Effector CD8-positive, alpha-beta T cell (primary cell): ENCODE measurements at places on chromosomes 6 and 20.

DNA sequence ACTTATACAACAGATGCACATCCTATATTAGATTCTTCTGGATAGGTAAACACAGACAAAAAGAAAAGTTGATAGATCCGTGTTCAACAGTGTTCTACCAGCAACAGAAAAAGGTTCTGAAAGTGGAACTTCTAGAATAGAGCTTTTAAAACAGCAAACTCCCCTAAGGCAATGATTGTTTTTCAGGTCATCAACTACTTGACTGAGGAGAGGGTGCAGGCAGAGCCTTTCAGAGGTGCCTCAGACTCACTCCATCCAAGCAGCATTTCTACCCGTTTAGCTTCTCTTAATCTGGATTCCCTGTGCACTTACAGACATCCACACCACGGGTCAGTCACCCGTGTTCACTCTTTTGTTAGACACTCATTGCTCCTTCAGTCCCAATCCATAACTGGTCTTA lies 28.9 kb downstream of the FYN start:
- no peak for DNase-seq

DNA sequence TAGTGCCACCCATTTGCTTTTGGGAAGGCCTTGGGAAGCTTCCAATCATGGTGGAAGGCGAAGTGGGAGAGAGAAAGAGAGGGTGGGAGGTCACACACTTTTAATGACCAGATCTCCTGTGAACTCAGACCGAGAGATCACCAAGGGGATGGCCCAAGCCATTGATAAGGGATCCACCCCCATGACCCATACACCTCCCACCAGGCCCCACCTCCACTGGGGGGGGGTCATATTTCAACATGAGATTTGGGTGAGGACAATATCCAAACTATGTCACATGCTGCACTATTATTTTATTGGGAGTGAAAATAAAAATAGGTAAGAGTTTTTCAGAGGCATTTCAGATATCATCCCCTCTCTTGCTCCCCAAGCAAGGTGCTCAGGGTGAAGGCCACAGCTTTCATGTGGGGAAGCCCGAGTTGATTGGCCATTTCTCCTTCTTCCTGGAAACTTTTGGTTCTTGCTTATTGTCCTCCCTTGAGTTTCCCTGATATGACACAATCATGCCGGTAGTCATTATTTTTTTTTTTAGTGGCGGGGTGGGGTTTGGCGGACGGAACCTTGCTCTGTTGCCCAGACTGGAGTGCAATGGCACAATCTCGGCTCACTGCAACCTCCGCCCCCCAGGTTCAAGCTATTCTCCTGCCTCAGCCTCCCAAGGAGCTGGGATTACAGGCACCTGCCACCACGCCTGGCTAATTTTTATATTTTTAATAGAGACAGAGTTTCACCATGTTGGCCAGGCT lies 15.2 kb downstream of the GMPR start:
- DNase-seq, result no peak

GRCh38 chr6:154491567-154492470 lies 18.7 kb downstream of the CNKSR3 start:
- no peak for DNase-seq

GRCh38 chr6:164069350-164069990 lies 655.0 kb downstream of the QKI start:
- no peak for DNase-seq

- DNase-seq, result no peak
These were observed 133.5 kb downstream of the PLCB1 start for GRCh38 chr20:8265588-8265987.

DNA sequence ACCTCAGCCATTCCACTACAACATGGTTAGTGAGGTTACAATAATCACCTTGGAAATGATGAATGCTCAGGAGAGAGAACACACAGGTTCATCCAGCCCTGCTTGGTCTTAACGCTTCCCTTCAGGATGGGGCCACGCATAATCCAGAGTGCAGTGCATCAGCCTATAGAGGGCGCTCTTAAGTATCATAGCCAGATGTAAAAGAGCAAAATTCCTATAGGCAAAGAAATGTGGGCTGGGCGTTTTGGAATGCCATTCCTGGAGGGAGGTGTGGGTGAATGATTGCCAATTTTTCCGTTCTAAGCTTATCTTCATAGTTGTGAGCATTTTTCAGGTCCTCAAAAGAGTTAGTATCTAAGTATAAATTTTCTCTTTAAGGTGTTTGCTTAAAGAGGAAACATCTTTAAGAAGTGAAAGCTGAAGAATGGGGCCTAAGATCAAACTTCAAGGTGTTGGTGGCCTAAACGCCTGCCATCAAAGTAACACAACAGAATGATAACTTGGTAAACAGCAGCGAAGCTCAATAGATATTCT lies 1.8 kb downstream of the RIPOR2 start:
- peak; percentile 22 for DNase-seq

GRCh38 chr6:68400396-68400795 lies 234.7 kb upstream of the ADGRB3 start:
- DNase-seq, result no peak

DNA sequence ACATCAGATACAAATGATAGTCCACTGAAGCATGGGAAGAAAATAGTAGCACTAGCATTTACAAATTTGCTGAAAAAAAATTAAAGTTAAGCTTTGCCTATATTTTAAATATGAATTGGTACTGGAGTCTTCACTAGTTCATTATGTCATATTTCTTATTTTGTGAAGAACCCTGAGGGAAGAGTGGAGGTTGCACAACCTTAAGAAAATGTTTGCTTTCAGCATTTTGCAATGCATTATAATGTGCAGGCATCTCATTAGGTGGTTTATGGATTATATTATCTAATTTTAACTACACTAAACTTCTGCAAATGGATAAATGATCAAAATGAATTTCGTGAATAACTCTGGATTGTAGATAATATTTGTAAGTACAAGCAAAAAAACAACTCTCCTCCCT lies 390.8 kb upstream of the HS3ST5 start:
- DNase-seq, result no peak

GRCh38 chr6:144006736-144007477 lies 1.2 kb downstream of the PLAGL1 start:
- DNase-seq, result no peak

DNA sequence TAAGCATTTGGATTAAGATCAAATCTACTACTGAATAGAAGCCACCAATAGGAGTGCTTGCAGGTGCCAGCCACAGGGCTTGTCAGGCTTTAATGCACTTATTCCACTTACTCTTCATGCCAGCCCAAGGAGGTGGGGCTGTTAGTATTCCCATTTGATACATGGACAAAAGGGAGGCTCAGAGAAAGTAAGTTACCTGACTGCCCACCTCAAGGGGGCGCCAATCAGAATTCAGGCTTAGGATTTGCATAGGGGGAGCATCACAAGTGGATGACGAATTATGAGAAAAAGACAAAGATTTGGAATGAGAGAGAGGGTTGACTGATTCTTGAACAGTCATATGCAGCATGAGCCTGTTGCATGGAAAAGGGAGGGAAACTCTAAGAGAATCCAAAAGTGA lies 188.4 kb upstream of the TSHZ2 start:
- no peak for DNase-seq

DNA sequence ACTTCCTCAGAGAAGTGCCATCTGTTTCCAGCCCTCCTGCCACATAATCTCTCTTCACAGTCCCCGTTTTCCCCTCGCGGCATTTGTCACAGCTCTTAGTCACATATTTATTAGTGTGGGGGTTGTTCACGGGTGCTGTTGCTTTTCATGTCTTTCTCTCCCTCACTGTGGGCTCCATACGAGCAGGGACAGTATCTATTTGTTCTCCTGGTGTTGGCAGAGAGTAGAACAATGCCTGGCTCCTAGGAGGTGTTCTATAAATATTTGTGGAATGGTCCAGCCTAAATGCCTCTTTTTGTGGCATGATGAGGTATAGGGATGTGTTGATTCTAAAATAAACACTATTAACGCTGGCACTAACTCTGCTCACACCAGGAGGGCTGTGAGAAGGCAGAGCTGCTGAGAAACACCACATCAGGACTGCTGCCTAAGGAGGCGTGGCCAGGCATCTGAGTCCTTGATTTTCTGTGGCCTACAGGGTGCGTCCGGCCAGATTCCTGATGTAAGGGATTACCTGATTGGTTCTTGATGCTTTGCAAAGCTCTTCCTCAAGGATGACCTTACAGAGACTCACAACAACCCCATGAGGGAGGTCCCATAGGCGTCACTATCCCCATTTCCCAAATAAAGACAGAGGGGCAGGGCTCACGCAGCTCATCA lies 219.8 kb upstream of the ARID1B start:
- no peak for DNase-seq

DNA sequence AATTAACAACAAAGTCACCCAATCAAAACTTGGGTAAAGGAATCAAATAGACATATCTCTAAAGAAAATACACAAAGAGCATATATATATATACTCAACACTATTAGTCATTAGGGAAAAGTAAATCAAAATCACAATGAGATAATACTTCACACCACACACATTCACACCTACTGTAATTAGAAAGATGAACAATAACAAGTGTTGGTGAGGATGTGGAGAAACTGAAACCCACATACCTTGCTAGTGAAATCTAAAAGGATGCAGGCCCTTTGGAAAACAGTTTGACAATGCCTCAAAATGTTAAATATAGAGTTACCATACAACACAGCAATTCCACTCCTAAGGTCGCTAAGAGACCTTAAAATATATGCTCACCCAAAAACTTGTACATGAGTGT lies 177.1 kb downstream of the ANKRD60 start:
- no peak for DNase-seq

DNA sequence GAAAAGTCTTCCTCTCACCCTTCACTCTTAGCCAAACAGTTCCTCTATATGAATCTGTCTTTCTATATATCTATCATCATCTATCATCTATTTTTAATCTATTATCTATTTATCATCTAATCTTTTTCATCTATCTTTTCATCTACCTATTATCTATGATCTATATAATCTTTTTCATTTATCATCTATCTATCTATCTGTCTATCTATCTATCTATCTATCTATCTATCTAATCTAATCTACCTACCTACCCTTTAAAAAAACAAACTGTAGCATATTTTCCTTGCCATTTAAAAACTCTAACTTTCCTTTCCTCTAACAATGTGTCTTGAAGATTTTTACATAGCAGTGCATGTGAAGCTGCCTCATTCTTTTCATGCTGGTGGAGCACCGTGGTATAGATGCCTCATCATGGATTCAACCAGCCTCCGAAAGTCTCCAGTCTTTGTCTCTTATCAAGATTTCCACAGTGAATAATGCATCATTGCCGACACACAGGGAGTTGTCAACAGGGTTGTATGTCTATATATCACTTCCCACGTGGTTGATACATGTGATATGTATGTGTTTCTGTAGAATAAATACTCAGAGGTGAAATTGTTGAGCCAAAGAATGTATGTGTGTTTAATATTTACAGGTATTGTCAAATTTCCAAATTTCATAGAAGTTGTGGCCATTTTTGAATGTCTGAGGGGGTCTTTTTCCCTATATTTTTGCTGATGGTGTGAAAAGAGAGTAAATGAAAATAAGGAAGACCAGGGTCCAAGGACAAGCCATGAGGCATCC lies 51.3 kb downstream of the VEGFA start:
- no peak for DNase-seq

DNA sequence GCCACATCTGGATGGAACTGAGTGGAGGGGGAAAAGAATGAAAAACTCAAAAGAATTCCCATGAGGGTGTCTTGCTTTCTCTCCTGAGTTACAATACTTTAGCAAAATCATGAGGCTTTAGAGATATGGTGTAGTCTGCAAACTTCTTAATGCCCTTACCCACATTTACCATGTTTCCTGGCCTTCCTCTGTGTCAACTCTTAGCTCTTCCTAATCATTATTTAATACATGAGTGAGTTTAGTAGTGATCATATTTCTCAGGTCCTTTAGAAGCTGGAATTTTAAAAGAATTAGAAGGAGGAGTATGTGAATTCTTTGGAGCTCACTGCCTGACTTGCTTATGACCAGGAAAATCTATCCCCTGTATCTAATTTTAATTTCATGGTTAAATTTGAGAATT lies 39.0 kb downstream of the STX11 start:
- no peak for DNase-seq

DNA sequence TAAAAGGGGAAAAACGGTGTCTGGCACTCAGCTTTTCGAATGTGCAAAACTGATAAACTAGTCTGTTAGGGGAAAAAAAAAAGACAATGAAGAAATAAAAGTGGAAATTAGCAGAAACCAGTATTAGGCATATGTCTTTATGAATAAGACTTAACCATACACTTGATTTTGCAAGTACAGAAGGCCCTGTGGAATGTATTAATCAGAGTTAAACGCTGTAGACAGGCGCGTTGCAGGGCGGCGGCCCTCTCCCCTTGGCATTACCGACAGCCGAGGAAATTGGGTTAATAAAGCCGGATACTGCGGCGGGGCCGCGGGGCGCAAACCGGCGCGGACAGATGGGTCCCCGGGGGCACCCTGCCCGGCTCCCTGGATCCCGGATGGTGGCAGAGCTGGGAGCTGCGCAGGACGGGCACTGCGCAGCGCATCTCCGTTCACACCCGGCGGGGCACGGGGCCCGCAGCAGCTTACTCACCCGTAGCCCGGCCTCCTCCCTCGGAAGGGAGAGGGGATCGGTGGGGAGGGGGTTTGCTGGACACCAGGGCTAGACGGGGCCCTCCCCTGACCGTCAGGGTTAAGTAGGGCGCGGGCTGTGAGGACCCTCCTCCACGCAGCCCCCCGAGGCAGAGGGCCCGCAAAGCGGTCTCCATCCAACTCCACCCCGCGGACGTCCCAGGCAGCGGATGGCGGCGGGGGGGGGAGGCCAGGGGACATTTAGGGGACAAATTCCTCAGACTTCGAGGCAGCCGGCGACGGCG lies 2.0 kb downstream of the BHLHE23 start:
- DNase-seq, result no peak

DNA sequence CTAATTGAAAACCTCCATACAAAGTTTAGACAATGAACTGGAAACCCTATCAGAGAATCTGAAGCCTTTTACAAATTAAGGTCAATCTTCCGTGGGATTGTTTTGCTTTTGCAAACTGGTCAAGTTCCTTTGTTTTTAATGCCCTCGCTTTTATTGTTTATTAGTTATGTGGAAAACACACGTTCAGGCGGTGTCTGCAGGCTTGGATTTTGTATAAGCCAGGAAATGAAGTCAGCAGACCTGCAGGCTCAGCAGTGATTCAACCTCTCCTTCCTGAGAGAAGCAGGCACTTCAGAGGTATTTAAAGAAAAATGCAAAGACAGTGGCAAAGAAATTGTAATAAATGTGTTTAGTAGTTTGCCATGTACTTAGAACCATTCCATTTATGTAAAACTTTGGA lies 103.4 kb upstream of the PDE10A start:
- DNase-seq, result no peak

GRCh38 chr6:85044361-85044760 lies 280.0 kb upstream of the TBX18 start:
- no peak for DNase-seq

- no peak for DNase-seq
These were observed 31.0 kb upstream of the EZR start for GRCh38 chr6:158849899-158850806.
